ENCODE measurements at places on chromosomes 5 and 9. TPM values are rescaled to one million over a fixed set of nuclear protein-coding genes. Genes with fewer than 3 reads are reported as not detected.

DNA sequence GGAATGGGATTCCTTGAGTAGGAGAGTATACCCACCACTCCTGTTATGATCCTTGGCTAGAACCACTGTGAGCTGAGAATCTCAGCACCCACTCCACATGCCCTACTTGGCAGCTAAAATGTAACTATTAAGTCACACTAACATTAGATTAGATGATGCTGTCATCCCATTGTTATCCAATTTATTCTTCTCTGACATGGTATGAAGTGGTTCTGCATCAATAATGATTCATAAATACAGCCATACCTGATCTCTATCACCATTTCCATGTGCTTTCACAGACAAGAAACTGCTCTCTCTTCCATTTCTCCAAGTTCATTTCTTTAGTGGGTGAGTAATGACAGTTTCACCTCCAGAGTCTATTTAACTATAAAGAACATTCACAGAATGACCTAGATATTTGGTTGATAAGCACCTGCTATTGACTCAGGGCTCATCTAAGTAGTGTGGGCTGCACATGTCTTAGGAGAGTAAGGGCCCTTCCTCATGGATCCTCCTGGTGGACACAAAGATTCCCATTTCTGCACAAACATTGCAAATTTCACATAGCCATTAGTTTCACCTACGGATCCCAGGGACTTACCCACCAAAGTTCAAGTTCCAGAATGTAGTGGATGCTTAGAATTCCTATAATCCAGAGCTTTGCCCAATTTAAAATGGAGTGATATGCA lies 187.9 kb downstream of the EBF1 start:
- DNase-seq: no peak

DNA sequence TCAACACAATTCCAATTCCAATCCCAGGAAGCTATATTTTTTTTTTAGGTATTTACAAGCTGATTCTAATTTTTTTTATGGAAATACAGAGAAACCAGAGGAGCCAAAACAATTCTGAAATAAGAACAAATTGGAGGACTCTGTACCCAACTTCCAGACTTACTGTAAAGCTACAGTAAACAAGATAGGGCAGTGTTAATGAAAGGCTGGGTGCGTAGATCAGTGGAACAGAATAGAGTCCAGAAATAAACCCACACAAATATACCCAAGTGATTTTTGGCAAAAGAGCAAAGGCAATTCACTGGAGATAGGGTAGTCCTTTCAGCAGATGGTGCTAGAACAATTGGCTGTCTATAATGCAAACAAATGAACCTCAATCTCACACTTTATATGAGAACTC lies 50.6 kb downstream of the WHRN start:
- DNase-seq: no peak

GRCh38 chr9:16179566-16179965 lies 626.7 kb downstream of the CCDC171 start:
- DNase-seq: no peak

DNA sequence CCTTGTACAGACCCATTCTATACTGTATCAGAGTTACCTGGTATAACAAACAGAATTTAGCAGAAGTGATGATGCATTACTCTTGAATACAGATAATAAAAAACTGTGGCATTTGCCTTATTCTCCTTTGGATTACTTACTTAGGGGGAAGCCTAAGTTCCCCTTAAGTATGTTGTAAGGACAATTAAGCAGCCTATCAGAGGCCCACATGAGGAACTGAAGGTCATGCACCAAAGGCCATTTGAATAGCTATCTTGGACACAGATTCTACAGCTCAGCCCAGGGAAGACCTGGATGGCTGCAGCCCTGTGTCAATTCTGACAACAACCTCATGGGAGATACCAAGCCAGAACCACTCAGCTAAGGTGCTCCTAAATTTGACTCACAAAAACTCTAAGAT lies 125.2 kb downstream of the RAPGEF6 start:
- no peak for DNase-seq

- DNase-seq: no peak
Observed at GRCh38 chr9:99072040-99072394, 32.9 kb upstream of the TGFBR1 start.

GRCh38 chr9:69085569-69086283 lies 50.2 kb downstream of the FXN start:
- DNase-seq: no peak

DNA sequence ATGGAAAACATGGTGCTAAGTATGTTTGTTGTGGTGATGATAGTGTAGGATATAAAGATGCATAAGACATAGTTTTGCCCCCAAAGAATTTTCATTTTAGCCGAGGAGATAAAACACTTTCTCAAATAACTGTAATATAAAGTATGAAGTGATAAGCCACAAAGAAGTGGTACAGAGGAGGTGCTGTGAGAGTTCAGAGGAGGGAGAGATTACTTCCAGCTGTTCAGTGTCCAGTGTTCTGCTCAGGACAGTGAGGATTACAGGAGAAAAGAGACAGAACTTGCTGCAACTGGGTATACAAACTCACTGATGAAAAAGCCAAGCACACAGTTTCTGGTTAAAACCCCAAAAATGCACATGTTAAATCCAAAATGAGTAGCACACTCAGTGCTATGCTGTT lies 309.3 kb downstream of the KIAA0825 start:
- DNase-seq: no peak

- DNase-seq: no peak
Observed at GRCh38 chr5:22908129-22908528, 55.0 kb upstream of the CDH12 start.

DNA sequence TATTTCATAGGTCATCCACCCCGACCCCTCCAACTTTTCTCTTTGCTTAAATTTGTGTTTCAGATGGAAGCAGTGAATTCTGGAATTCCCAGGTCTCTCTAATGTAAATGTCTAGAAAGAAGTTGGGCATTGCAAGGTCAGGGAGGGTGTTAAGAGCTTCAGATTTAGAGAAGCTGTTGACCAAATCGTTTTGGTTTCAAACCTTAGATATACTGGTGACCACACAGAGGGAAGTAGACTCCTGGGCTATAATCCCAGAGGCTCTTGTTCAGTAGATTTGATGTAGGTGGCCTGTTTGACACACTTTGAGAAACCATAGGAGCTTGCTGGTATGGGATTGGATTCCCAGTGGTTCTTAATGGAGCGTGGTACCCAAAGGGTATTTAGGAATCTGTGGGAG lies 137.3 kb upstream of the KLF9 start:
- DNase-seq: no peak

GRCh38 chr5:172450861-172451695 lies 3.2 kb downstream of the SH3PXD2B start:
- DNase-seq: no peak

- DNase-seq: no peak
Observed at GRCh38 chr5:39178171-39178570, 41.2 kb downstream of the FYB1 start.

Gene ALDOB
- 0.56 TPM for total RNA-seq

DNA sequence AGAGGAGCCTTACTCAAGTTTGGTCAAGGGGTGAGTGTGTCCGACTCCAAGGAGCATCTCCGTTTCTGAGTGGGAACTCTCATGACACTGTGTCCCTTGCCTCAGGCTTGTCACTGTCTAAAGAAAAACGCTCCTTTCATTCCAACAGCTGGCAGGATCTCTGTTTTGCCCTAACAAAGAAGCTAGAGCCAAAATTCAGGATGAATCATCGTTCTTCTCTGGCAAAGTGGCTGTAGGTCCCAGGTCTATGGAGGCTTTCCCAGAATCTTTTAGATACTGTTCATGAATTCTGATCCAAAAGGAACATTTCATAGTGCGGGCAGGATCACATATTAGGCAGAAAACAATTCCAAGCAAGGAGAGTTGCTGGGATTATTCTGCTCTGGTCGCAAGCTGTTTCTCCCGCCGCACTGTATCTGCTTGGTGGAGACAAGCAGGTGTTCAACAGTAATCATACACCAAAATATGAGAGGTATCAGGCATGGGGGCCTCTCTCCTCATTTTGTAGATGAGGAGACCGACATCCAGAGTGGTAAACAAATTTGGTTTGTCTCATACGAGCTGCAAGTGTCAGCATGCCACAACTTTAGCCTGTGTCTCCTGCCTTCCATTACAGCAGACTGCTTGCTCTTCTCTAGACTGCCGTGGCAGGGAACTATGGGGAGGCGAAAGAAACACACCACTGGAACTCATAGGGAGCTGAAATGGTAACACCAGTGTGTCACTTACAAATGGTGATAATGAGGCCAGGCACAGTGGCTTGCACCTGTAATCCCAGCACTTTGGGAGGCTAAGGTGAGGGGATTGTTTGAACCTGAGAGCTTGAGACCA lies 72.6 kb downstream of the ENTREP1 start:
- DNase-seq: no peak

DNA sequence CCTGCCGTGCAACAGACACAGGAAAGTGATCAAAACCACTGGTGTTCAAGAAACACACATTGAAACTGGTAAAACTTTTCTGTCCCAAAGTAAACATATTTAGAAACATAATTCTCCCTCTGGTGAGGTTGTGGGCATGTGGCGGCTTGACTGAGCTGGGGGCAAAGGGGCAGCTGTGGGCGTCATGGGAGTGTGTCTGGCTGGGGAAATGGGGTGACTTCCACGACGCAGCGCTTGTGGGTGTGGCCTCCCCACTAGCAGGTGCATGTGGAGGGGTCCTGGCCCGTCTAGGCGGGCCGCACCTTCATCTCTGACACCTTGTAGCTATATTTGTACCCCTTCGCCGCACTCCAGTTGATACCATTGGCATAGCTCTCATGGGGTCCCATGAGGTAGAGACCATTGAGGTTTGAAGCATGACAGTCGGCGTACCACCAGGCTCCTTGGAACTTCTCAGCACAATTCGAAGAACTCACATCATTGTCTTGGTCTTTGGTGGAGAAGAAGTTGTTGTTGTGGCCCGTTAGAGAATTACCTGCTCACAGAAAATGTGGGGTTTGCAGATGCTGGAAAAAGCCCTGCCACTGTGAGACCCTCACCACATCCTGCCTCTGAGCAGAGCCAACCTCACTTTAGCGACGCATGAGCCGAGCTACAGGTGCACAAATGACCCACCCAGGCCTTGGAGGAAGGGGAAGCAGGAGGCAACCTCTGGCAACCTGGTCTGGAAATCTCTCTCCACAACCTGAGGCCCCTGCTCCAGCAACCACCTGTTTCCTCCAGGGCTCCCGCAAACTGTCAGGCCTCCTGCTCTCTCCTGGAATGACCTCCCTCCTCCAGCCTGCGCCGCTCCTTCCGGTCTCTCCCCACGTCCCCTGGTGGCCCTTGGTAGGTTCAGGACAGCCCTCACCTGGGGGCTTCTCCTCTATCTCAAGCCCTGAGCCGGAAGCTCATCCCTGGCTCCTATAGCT lies 7.9 kb downstream of the FCN1 start:
- no peak for DNase-seq

DNA sequence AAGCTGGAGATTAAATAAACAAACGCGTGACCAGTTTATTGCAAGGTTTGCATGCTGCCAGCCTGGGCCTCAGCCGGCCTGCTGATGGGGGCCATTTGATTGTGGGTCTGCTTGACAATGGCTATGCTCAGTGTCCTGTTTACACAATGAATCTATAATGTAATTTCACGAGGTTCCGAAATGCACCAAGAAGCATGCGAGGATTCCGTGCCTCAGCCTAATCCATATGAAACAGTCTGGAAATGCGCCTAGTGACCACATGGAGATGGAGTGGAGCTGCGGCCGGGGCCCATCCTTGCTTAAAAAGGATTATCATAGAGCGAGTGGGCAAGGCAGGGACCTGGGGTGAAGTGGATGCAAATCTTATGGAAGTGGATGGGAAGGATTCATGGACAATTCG lies 382.4 kb downstream of the CDK5RAP2 start:
- no peak for DNase-seq

DNA sequence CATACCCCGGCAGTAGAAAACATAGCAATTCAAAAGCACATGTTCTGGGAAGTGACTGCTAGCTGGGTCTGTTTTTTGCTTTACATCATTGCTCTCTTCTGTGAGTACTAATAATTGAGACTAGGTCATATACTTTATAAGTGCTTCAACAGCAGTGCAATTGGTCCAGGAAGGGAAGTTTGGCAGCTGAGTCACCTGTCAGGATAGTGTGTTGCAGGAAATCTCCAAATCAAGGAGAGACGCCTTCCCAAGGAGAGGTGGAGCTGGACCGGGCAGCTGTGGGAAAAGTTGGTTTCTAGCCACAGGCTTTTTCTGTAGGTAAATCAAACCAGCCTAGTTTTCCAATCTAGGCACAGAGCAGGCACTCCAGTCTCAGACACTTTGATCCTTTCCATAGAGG lies 330.1 kb downstream of the ENC1 start:
- DNase-seq: no peak

Gene PCDHGB5
- total RNA-seq: 7.2 TPM

Gene CDH9
- not detected for total RNA-seq

GRCh38 chr5:180350711-180351465 lies 2.2 kb downstream of the GFPT2 start:
- peak; percentile 36 for DNase-seq

DNA sequence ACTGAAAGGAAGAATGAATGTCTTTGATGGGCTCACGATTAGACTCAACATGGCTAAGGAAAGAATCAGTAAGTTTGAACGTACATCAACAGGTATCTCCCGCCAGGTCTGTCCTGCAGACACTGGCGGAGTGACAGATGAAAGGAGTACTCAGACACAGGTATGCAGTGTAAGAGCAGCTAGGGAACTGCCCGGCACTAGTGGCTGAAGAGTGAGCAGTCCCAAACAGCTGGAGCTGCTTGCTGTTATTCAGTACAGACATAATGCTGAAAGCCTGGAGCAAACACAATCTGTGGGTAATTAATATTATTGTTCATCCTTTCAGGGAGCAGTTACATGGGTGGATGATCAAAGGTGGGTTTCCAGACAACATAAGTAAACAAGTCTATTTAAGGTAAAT lies 835.5 kb downstream of the TLE4 start:
- no peak for DNase-seq

DNA sequence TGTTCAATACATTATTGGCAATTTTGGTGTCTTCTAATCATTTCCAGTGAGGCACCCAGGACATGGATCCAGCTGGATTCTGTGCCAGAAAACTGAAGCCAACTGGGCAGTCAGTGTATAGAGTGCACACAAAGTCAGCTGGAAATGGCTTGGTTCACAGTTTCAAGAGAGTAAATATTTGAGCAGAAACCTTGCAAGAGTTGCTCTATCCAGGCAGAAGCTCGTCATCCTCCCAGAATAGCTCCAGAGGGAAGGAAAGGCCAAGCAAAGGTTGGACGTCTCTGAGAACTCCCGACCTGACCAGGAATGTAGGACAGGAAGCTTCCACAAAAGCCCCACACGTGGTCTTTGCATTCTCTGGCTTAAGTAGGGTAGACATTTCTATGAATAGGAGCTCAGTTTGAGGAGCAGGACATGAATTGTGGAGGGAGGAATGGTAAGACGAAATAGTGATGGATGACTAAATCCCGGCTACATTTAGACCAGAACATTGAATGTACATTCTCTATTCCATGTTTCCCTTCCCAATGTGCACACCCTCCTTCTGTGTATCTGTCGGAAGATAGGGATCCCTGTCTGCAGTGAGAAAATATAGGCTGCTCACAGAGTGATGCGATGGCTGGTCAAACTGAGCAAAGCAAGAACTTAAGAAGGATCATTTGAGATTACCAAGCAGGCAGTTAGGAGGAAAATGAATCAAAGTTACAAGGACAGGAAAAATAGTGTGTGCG lies 72.7 kb upstream of the FCN2 start:
- no peak for DNase-seq

All from Right ventricle myocardium superior (tissue), 1 donor.